Activated CD8-positive, alpha-beta memory T cell treated with anti-CD3 and anti-CD28 coated beads for 48 hours (primary cell): ENCODE measurements at places on chromosomes 11 and 22.

DNA sequence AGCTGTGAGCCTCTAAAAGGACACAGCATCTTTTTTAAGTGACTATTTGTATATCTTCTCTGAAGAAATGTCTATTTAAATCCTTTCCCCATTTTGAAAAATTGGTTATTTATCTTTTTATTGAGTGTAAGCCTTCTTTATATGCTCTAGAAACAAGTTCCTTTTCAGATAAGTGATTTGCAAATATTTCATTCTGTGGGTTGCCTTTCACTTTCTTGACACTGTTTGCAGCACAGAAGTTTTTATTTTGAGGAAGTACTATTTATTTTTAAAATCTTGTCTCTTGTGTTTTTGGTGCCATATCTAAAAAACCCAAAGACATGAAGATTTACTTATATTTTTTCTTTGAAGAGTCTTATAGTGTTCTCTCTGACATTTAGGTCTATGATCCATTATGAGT is 40.1 kb upstream of the LYVE1 start:
- DNase-seq = no peak

DNA sequence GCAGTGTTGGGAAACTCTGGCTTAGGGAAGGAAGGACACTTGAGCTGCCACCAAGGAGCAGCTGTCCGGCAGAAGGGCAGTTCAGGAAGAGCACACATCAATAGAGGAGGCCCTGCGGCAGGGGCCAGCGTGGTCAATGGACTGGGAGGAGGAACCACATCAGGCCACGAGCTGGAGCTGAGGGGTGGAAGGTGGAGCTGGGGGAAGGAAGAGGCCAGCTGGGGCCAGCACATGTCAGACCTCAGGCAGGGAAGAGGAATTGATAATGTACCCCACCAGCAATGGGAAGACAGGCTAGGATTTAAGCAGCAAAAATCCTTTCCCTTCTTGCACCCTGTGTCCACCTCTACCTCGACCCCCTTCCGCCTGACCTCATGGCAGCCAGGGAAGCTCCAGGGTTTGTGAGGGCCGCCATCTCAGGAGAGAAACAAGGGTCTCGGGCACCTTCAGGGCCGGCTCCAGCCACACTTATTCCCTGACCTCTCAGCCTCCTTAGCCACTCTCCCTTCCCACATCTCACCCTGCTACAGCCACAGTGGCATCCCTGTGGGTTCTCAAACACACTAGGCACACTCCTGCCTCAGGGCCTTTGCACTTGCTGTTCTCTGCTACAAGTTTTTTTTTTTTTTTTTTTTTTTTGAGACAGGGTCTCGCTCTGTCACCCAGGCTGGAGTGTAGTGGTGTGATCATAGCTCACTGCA is 157.8 kb upstream of the GRK3 start:
- no peak for DNase-seq

- DNase-seq = no peak
These were observed 96.8 kb downstream of the WNT7B start for GRCh38 chr22:45880091-45880715.

DNA sequence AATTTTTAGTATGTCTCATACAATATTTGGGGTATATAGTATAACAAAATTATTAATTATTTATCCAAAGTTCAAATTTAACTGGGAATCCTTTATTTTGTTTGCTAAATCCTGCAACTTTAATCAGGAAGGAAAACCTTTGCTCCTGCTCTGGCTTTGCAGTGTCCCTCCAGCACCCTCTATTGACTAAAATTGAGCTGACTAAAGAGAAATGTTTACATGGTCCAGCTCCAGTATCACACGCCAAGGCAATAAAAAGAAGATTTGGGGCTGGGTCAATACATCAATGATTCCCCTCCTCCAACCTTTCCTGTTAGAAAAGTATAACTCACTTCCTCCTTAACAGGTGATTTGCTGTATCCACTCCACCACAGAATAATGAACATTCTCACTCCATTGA is 153.0 kb upstream of the LRRC4C start:
- DNase-seq = no peak

DNA sequence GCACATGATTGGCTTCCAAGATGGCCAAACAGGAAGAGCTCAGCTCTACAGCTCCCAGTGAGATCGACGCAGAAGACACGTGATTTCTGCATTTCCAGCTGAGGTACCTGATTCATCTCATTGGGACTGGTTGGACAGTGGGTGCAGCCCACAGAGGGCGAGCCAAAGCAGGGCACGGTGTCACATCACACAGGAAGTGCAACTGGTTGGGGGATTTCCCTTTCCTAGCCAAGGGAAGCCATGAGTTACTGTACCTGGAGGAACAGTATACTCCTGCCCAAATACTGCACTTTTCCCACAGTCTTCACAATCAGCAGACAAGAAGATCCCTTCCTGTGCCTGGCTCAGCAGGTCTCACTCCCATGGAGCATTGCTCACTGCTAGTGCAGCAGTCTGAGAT is 131.2 kb downstream of the DLG2 start:
- no peak for DNase-seq

DNA sequence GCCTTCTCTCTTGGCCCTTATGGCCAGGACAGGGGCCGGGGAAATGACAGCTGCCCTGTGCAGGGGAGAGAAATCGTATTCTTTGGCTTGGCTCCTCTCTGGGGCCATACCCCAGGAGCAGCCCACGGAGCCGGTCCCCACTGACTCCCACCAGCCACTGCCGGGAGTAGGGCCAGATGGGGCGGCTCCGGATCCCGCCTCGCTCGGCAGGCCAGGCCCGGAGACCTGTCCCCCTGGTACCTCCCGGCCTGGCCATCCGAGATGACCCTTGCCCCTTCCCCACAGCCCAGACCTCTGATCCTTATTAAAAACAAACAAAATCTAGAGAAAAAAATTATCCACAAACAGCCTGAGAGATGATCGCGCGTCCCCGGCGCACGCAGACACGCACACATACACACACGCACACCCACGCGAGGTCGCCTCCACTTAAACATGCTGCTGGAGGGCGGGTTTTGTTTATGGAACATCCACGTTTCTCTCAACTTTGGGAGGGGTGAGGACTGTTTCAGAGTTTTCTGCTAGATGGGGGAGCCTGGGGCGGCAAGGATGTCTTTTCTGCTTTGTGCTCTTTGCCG is 59.1 kb downstream of the IGLL1 start:
- DNase-seq = no peak

DNA sequence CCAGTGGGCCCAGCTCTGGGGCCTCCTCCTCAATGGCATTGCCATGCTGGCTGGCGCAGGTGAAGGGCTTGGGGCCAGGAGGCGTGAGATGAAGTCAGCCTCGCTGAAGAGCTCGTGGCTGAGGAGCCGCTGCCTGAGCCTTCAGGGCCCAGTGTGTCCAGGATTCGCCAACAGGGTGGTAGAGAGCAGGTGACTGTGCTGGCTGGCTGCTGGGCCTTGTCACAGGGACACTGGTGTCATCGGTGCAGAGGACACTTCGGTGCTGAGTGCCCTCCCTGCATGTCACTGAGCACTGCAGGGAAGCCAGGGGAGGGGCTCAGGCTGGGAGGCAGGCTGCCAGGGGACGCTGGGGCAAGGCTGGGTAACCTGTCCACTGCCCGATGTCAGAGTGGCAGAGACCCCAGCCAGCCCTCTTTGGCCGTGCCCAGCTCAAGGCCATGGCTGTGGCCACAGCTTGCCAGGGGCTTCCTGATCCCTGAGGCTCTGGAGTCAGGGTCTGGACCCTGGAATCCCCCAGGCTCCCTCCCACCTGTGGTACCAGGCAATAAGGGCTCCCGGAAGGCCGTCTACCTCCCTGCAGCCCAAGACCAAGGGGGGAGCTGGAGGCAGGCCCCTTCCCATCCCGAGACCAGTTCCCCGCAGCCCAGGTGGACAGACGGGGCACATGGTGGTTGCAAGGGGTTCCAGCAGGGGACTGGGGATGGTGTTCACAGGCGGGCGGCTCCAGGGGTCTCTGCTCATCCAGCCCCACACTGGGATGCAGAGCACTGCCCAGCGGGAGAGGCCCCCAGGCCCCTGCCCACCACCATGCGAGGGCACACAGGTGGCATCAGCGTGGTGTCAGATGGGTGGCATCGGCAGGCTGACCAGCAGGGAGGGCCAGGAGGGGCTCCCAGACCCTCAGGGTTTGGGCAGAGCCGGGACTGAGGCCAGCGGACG is 63.9 kb downstream of the ARFGAP3 start:
- no peak for DNase-seq

GRCh38 chr11:88305430-88305829 is 32.1 kb downstream of the CTSC start:
- no peak for DNase-seq

DNA sequence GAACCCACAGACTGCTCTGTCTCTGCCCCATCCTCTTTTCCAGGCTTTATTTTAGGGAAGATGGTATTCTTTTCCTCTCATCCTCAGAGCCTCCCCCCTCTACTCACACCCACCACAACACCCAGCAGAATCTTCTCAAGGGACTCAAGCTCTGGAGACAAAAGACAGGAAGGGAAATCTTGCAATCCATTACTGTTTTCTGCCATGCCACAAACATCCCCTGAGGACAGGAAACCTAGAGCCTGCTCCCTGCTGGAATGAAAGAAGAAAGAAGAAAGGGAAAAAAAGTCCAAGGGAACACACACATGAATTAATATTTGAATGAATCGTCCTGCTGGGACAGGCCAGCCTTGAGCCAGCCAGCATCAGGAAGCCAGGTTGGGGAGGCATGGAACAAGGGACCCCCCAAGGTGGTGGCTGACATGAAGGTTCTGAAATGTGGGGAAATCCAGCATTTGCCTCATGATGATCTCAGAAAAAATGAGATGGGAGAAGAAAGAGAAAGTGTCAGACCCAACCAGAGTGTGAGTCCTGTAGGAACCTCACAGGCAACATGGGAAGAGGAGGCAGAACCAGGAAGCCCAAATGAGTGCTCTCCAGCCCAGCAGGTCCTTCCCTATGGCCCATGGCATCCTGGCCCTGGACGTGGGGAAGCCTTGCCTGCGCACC is 34.0 kb downstream of the SLCO2B1 start:
- DNase-seq = no peak

DNA sequence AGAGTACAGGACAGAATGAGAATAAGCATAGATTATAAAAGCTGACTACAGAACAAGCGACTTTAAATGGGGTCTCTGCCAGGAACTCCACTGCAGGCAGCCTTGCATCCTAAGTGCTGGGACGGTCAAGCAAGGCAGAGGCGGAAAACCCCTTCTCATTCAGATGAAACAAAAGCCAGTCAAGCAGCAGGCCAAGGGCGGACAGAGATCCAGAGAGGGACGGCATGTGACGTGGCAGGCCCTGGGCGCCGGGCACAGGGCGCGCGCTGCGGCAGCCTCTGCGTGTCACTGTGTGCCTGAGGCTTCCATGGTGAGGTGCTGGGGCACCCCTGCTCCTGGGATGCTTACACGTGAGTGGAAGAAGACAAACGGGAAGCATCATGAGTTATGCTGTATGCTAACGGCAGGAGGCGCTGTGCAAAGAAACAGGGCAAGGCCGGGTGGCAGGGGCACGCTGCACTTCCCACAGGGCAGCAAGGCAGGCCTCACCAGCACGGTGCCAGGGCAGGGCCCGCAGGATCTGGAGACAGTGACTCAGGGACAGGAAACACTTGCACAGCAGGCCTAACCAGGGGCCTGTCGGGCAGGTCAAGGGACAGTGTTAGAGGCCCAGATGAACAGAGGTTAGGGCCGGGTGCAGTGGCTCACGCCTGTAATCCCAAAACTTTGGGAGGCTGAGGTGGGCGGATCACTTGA is 6.2 kb downstream of the TOLLIP start:
- no peak for DNase-seq

DNA sequence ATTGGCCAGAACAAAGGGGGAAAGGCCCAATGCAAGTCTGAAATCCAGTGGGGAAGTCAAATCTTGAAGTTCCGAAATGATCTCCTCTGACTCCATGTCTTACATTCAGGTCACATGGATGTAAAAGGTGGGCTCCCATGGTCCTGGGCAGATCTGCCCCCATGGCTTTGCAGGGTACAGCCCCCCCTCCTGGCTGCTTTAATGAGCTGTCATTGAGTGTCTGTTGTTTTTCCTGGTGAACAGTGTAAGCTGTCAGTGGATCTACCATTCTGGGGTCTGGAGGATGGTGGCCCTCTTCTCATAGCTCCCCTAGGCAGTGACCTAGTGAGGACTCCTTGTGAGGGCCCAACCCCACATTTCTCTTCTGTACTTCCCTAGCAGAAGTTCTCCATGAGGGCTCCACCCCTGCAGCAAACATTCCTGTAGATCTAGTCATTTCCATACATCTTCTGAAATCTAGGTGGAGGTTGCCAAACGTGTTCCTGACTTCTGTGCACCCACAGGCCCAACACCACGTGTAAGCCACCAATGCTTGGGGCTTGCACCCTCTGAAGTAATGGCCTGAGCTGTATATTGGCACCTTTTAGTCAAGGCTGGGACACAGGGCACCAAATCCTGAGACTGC is 9.3 kb downstream of the CARD18 start:
- DNase-seq = no peak

DNA sequence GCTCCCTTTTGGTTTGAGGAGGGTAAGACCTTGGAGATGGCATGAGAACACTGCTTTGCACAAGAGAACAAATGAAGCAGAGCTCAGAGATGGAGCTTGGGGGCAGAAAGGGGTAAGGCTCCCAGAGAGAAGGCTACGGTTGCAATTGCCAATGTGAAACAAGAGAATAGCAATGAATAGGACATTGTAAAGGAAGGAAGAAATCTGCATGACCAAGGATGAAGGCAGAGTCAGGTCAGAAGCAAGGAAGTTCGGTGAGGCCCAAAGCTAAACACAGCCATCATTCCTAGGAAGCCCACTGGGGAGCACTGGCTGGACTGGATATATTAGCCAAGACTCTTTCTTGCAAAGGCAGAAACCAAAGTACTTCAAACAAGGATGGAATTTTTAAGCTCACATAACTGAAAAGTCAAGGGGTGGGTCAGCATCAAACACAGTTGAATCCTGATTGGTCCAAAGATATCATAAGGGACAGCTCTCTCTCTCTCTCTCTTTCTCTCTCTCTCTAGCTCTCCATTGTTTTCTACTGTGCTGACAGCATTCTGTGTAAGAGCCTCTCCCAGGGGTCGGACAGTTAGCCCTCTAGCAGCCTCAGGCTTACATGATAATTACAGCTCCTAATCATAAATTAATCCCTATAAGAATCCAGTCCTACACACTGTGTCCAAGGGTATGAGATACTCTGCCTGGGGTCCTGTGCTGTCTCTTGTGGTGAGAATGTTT is 484.3 kb downstream of the SOX6 start:
- no peak for DNase-seq

DNA sequence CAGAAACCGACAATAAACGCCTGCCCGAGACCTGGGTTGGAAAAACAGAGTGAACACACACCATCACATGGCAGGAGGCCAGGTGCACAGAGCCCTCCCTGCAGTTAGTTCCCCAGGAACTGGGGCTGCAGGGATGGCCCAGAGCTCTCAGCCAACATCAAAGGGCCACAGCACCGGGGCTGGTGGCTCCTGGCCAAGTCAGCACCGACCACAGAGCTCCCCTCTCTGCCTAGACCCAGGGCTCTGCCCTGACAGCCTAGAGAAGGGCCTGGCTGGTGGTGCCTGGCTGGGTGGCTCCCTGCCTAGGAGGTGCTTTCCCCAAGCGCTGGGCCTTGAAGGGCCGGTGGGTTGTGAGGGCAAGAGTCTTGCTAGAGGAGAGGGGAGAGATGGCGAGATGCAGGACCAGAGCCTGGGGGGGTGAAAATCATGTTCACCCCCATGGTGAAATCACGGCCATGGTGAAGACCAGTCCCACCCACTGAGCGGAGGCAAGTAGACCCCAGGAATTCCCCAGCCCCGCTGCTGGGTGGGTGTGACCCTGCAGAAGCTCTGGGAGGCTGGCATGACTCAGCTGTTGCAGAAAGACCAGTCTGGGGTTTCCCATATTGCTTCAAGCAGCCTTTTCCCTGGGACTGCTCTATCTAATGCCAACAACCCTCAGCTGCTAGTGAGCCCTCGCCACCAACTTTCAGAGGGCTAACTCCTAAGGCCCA is 7.2 kb upstream of the BID start:
- no peak for DNase-seq
